ENCODE measurements at places on chromosomes 16 and 17.

- DNase-seq: no peak
These were observed 19.1 kb upstream of the CBX8 start for GRCh38 chr17:79815836-79816461.

- no peak for DNase-seq
These were observed 18.4 kb upstream of the RBBP6 start for GRCh38 chr16:24520983-24521382.

GRCh38 chr17:75540923-75541503 lies 15.5 kb downstream of the LLGL2 start:
- DNase-seq: no peak

GRCh38 chr17:37438141-37438540 lies 31.5 kb downstream of the TADA2A start:
- DNase-seq: no peak

DNA sequence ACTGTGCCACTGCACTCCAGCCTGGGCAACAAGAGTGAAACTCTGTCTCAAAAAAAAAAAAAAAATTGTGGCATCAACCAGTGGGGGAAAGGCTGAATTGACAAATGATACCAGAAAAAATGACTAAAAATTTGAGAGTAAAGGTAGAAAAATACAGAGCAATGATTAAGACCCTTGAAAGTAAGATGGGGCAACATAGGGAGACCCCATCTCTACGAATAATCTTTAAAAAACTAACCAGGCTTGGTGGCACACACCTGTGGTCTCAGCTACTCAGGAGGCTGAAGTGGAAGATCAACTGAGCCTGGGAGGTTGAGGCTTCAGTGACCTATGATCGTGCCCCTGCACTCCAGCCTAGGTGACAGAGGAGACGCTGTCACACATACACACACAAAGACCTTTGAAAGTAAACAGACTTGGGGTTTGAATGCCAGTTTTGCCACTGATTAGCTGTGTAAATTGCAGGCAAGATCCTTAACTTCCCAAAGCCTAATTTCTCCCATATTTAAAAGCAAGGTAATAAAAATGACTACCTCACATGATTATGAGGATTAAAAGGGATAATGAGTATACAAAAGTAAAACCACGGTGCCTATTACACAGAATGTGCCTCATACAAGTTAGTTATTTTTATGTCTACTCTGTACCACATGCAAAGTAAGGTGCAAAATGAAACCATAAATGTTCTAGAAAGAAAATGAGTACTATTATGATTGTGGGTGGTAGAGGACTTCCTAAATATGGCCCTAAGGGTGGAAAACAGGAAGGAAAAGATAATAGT lies 21.7 kb upstream of the PAFAH1B1 start:
- DNase-seq: no peak

- DNase-seq: no peak
These were observed 615 bp upstream of the SREBF1 start for GRCh38 chr17:17837380-17837821.

DNA sequence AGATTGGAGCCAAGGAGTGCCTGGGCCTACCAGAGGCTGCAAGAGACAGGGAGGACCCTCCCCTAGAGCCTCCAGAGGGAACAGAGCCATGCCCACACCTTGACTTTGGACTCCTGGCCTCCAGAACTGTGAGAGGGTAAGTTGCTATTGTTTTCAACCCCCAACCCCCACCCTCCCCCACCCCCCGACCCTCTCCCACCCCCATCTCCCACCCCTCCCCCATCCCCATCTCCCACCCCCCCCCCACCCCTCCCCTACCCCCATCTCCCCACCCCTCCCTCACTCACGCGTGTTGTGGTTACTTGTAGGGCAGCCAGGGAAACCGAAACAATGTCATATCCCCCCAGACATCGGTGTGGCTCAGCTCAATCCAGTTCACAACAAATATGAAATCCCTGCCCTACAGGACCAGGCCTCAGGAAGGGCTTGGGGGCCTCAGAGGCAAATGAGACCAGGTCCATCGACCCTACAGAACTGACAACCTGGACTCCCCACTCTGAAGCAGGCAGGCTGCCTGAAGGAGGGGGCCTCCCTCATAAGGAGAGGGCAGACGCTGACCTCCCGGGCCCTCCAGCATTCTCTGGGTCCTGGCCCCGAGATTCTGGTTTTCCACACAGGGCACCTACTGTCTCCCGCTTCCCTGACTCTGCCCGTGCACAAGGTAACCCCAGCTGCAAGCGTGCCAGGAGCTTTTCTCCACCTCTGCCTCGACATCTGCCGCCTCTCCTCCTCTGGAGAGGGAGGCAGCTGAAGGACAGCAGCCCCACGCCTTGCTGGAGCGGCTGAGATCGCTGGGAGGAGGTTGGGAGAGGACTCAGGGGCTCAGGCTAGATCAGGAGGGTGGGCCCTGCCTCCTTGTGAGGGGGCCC lies 3.0 kb upstream of the ZCCHC14 start:
- no peak for DNase-seq

- DNase-seq: no peak
These were observed 82.4 kb downstream of the PLCG2 start for GRCh38 chr16:81861503-81861902.

DNA sequence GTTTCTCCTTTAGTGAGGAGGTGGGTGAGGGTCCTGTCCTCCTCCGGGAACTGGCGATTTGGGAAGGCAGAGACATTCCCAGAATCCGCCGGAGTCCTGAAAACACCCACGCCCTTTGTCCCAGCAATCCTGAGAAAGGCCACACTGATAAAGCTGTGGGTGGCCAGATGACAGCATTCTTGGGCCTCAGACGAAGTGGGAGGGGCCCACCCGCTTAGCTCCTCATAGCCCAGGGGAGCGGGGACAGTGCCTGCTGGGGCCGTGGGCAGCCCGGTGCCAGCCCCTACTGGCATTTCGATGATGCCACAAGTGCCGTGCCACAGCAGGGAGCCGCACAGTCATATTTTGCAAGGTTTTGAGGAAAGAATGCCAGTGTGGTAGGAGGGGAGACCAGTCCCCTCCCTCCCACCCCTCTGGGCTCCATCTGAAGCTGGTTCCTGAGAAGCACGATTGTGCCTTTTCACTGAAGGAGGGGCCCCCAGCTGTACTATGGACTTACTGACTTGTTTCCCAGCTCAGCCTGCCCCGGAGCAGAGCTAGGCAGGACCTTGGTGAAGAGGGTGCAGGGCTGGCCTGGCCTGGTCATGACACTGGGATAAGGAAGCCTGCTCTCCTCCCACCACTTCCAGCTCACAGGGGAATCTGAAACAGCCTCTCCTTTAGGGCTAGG lies 20.9 kb upstream of the MPRIP start:
- DNase-seq: no peak

DNA sequence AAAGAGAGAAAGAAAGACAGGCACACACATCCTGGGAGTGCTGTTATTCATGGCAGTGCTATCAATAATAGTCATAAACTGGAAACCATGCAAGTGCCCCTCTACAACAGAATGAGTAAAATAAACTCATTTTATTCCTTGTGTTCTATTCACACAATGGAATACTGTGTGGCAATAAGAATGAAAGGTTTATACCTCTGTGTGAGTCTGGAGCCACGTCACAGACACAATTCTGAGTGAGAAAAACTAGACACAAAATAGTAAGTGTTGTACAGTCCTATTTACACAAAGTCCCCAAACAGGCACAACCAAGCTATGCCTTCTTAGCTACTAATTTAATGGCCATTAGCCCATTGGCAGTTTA lies 429.7 kb downstream of the SLC39A11 start:
- DNase-seq: no peak

Data from activated T-cell treated with anti-CD3 and anti-CD28 coated beads, Interleukin-2, amount 50 U/mL, for 48 hours (primary cell).